H7 (cell line): ENCODE measurements at places on chromosomes 16 and 17. TPM values are rescaled to one million over a fixed set of nuclear protein-coding genes. Genes with fewer than 3 reads are reported as not detected.

Gene PLXDC1
- total RNA-seq, result 0.18 and 0.38 TPM in 2 replicates

Gene MFAP4
- total RNA-seq, result 22.2 and 24.8 TPM in 2 replicates

GRCh38 chr16:55508271-55508921, 476 bp upstream of the LPCAT2 start:
- DNase-seq, result no peak

Gene COX6A2
- not detected in 2 replicates for total RNA-seq

GRCh38 chr16:30113031-30113710, at the start of gene GDPD3:
TSS of gene GDPD3 (minus strand) at chr16:30113537. CDS start at chr16:30113478, 59 bp downstream.
- DNase-seq, result peak; percentile 65

- DNase-seq, result no peak
Observed at GRCh38 chr17:68777856-68778694, 176.9 kb upstream of the FAM20A start.
